ENCODE measurements at places on chromosomes 13 and 19.

DNA sequence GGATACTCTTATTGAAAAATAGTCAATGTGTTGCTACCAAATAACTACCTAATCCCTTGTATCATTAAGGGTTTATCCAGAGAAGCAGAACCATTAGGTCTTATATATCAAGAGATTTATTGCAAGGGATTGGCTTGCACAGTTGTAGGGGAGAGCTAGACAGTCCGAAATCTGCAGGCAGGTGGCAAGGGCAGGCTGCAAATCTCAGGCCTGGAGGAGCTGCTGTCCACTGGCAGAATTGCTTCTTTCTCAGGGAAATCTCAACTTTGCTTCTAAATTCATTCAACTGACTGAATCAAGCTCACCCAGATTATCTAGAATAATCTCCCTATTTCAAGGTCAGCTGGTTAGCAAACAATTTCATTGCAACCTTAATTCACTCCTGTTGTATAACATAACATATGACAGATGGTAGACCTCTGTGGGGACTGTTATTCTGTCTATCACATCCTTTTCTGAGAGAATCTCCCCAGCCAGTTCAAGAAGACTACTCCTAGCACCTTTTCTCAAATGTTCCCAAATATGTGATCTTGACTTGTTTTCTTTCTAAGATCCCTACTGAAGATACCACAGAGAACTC, 194.2 kb downstream of the NHLRC3 start:
- no peak for DNase-seq

DNA sequence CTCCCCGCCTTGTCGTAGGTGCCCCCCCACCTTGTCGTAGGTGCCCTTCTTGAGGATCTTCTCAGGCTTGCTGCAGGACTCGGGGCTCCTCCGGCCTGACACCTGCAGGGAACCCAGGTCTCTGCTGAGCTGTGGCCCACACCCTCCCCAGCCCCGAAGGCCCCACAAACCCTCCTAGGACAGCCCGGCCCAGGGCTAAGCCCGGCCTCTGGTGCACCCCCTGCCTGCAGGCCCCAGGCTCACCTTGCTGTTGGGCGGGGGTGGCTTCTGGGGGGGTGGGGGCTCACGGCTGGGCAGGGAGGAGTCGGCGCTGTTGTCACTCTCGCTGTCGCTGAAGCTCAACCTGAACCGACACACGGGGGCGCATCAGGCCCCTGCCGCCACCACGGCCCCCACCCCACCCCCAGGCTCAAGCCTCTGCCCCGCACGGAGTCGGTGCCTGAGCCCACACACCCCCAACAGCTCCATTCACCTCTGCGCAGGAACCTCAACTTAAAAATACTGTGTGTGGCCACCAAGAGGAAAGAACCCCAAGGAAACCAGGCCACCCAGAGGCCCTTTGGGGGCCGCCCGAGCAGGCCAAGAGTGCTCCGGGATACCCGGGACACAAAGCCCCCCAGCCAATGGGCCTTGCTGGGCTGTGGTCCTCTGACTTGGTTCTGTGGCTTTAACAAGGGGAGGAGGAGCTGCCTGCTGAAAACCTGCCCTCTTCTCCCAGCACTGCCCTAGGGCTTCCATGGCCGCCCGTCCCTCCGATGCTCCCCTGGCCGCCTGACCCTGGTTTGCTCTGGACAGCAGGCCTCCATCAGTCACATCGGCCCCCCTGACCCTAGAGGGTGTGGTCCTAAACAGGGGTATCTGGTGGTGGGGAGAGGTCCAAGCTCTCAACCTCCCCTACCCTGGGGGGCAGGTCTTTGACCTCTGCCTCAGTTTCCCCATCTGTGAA, 65.8 kb downstream of the MLLT1 start:
- DNase-seq, result no peak

DNA sequence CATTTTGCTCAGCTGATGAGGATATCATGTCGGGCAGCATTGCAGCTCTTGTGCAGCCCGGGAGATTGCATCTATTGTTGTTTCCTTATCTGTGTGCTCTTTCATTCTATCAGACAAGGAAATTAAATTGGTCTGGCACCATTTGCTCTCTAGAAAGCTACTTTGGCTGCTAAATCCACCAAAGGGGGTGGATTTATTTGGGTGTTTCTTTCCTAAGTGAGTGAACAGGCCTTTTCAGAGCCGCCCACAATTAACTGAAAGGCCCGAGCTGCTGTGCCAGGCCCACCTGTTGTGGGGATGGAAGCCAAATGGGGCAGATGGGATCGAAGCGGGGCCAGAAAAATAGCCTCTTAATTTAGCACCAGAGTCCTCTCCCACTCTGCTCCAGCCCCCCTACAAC, 99.4 kb downstream of the DNAJC15 start:
- DNase-seq, result no peak

DNA sequence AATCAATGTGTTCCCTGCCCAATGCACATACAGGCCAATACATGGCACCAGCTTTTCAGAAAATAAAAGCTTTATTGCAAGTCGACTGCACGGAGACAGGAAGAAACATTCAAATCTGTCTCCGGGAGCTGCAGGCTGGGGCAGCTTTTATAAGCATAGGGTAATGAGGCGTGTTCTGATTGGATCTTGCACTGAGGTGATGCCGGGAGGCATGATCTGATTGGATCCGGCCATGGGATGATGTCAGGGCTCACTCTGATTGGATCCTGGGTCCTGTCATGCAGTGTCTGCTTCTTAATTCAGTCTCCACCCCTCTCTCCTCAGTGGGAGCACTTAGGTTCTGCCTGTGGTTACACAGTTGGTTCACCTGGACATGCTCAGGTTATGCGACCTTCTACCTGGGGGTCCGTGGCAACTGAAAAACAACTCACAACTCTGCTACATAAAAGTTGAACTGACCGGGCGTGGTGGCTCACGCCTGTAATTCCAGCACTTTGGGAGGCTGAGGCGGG, 11.8 kb upstream of the FBN3 start:
- peak; percentile 18 for DNase-seq

GRCh38 chr13:106089261-106089980, 446.0 kb downstream of the EFNB2 start:
- no peak for DNase-seq

GRCh38 chr19:46616631-46617322, 8.1 kb downstream of the PTGIR start:
- DNase-seq, result peak; percentile 80

GRCh38 chr13:22009500-22009899, 338.6 kb downstream of the FGF9 start:
- DNase-seq, result no peak

- DNase-seq, result no peak
Observed at GRCh38 chr19:32672841-32673240, 2.1 kb downstream of the ANKRD27 start.

DNA sequence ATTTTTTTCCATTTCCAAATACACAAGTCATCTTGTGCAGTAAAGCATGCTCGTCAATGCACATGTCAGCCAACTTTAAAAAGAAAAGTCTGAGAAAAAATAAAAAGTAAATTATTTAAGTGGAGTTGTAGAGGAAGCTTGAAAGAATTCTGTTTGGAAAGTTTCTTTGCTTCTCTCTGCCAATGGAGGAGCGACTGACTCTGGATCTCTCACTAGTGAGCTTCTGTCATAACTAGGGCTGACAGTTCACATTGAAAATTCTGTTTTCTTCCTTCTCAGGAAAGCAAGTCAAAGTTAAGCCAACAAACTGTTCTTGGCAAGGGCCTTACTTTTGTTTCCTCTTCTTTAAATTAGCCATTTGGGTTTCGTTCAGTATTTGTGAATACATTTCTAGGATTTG, 298.2 kb downstream of the POU4F1 start:
- DNase-seq, result no peak

GRCh38 chr13:27658546-27658945, 36.9 kb downstream of the POLR1D start:
- peak; percentile 44 for DNase-seq

DNA sequence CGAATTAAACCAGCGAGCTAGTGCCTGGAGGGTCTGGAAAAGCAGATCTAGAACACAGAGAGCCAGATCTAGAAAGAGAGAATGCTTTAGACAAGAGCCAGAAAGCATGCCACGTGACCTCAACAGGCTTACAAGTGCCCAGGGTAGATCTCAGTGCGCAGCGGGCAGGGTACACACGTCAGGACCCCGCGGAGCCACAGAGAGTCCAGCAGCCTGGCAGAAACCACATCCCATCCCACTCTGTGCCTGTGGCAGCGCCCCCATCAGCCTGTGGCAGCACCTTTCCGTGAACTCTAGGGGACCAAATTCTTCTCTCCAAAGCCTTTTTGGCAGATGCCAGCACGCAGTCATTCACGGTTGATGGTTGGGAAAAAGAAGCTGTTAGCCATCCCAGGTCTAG, 5.9 kb downstream of the ARHGEF1 start:
- no peak for DNase-seq

DNA sequence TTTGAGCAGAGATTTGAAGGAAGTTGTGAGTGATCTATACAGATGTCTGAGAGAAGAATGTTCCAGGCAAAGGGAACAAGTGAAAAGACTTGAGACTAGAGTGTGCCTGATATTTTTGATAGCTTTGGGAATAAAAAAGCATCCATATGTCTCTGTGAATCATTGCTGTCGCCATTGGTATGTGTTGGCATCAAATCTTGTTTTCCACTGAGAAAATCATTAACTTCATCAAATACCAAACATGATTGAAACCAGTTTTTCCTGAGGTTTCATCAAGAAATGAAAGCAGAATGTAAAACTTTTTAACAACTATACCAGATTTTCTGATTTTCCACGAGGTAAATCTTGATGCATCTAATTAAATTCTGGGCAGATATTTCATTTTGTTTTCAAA, 862.6 kb downstream of the DIAPH3 start:
- DNase-seq, result no peak

DNA sequence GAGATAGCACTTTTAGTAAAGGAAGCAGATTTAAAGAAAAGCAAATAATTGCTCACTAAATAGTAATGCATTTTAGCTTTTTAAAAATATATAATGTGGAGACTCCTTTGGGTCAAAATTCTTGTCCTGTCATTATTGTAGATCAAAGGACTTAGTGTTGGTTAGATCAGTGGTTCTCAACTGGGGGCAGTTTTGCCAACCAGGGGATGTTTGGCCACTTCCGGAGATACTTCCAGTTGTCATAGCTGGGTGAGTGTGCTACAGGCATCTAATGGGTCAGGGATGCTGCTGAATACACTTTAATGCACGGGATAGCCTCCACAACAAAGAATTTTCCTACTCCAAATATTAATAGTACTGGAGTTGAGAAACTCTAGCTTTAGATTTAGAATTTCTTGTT, 126.8 kb downstream of the LMO7 start:
- DNase-seq, result no peak

- peak; percentile 75 for DNase-seq
Observed at GRCh38 chr13:40259899-40260298, 406.5 kb downstream of the FOXO1 start.

- no peak for DNase-seq
Observed at GRCh38 chr19:39542206-39542605, 2.2 kb upstream of the EID2 start.

DNA sequence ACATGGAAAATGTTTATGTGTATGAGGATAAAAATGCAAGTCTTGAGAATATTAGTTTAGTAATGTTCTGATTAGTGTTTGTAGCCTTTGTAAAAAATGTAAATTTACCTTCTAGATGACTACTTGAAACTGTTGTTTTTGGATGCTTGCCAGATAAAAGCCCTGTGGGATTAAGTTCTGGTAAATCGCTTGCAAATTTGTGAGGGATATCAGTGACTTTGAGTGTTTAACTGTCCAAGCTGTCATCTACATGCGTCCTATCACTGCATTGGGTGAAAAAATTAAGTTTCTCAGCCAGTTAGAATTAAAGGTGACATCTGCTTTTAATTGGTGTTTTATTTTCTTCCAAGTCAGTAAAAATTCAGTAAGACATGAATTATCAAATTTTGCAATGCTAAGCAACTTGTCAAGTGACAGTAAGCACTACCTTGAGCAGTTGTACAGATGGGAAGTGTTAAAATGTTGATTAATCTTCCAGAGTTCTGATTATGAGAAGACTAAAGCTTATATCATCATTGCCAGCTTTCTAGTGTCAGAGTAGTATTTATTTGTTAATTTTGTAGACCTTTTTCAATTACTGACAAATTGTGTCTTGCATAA, 88.0 kb downstream of the PCCA start:
- DNase-seq, result peak; percentile 56

- peak; percentile 27 for DNase-seq
Observed at GRCh38 chr13:72886272-72887067, 104.5 kb downstream of the PIBF1 start.

All from fibroblast of lung (primary cell).